ENCODE measurements at places on chromosomes 16 and 17. TPM values are rescaled to one million over a fixed set of nuclear protein-coding genes. Genes with fewer than 3 reads are reported as not detected.

Gene FOXJ1
- 0.53 TPM for total RNA-seq

DNA sequence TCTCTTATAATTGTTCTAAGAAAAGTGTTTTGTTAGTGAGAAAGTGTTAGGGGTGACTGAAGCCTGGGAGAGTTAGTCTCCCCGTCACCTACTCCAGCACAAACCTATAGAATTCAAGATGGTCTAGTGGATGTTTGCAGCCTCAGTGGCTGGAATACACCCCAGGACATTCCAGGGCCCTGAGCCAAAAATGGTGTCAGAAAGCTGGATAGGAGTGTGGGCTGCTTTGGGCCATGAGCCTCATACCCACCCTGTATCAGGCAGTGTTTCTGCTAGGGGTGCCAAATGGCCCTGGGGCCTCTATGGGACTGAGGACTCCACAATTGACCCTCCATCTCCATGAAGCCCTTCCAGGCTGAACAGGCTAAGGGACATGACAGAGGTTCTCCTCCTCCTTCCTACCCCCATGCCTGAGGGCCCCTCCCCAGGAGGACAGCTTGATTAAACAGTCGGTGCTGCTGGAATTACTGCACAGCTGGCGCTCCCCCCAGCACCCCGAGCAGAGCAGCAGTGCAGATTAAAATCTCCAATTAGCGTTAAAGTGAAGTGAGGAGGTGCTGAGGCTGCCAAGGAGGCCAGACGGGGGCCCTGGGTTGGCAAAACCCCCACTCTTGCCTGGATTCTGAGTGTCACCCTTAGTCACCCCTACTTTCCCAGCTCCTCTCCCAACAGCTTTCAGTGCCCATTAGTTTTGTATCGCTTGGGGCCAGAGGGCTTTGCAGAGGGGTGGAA, 59.1 kb downstream of the NEUROD2 start:
- no peak for DNase-seq

GRCh38 chr17:19937522-19937921, 40.1 kb downstream of the AKAP10 start:
- no peak for DNase-seq

- no peak for DNase-seq
These were observed 73.0 kb upstream of the DNAH17 start for GRCh38 chr17:78650093-78650715.
